ENCODE measurements at places on chromosomes 4 and X.

GRCh38 chrX:28022371-28022770, 41.1 kb upstream of the DCAF8L1 start:
- no peak for DNase-seq

GRCh38 chr4:12116009-12116552, 687.4 kb upstream of the HS3ST1 start:
- no peak for DNase-seq

DNA sequence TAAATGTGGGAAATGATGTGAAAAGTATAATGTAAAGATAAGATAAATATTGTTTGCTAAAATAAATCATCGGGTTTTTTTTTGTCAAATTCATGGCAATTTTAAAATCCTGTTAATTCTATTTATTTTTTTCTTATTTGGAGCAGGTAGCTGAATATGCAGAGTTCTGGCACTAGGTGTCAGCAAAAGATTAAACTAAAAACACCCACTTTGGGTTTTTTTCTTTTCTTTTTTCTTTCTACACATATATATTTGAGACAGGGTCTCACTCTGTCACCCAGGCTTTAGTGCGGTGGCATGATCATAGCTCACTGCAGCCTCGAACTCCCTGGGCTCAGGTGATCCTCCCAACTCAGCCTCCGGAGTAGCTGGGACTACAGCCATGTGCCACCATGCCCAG, 6.9 kb upstream of the RAP2C start:
- no peak for DNase-seq

- DNase-seq = no peak
These were observed 200.3 kb downstream of the AASDH start for GRCh38 chr4:56186808-56187523.

- no peak for DNase-seq
These were observed 95.4 kb upstream of the GPR50 start for GRCh38 chrX:151081016-151081415.

- no peak for DNase-seq
These were observed 671.8 kb upstream of the DIPK2B start for GRCh38 chrX:45872480-45872879.

- no peak for DNase-seq
These were observed 239.7 kb upstream of the FAM241A start for GRCh38 chr4:111905511-111905910.

DNA sequence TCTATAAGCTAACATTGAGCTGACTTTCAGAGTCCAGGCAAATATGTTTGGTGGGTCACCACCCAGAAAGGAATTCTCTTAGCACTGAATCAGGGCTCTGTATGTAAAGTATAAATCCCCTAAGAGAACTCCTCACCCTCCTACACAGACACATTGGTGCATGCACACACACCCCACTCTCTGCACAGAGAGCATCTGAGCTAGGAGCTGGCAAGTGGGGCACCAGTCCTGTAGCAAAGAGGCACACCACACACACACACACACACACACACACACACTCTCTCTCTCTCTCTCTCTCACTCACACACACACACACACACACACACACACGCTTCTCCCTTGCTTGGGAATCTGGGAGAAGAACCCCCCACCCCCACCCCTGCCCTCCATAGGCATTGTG, 3.2 kb downstream of the SLITRK2 start:
- no peak for DNase-seq

DNA sequence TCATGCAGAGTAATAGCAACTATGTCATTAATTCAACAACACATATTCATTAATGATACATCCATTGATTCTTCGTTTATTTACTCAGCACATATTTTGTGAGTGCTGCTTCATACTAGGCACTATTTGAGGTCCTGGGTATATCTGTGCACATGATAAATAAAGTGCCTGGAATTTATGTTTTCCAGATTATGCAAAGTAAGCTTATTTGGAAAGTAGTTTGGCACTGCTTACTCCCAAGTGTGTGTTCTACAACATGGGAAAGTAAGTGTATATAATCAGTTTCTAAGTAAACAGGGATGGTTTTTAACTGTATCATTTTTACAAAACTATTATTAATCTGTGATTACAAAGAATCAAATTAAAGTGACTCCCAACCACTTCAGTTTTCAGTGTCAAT, 16.8 kb upstream of the EPGN start:
- no peak for DNase-seq

DNA sequence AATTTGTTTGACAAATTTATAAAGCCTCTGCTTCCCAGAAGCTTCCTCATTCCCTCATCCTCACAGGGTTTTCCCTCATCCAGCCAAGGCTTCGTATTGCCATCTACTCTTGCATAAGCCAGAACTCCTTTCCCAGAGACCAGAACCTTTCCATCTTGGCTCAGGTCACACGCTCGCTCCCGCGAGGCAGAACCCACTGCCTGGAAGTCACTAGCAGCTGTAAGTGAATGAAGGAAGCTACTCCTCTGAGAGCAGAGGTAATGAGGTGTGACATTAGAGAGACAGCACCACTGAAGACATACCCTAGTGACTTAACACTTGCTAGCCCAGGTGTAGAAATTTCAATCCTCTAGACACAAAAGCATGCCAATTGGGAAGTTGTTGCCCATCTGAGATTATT, 52.5 kb downstream of the LHFPL1 start:
- DNase-seq = no peak

GRCh38 chr4:155582971-155583437, 83.6 kb upstream of the GUCY1A1 start:
- peak; percentile 70 for DNase-seq

- no peak for DNase-seq
These were observed 80.3 kb downstream of the BANK1 start for GRCh38 chr4:101870874-101871273.

DNA sequence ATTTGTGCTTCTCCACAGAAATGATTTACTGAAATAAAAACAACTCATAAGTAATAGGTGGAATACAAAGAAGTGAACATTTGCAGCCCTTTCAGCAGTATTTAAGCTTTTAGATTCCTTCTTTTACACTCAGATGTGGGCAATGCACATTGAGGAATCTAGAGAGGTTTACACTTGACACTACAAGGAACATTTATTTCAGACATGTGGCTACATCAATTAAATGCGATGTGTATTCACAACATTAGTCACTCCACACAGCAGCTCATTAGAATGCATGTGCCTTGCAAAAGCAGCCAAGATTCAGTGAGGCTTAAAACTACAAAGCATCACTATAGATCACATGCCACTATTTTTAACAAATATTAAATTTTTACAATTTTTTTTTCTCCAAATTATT, 480.7 kb downstream of the INPP4B start:
- DNase-seq = peak; percentile 95

DNA sequence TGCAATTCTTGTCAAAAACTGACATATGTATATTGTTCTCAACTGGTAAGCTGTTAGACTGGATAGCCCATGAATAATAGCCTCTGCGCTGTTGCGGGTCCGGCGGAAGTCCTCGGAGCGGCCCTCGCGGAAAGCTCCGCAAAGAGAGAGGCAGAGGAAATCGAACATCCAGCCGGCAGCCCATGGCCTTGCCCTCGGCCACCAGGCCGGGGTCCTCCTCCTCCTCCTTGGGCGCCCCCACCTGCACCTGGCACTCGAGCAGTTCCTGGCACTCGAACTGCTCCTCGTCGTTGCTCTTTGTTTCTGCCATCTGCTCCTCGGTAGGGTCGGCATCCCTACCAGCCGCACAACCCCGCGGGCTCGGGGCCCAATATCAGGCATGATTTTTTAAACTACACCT, 1176.3 kb downstream of the PCDH18 start:
- no peak for DNase-seq

DNA sequence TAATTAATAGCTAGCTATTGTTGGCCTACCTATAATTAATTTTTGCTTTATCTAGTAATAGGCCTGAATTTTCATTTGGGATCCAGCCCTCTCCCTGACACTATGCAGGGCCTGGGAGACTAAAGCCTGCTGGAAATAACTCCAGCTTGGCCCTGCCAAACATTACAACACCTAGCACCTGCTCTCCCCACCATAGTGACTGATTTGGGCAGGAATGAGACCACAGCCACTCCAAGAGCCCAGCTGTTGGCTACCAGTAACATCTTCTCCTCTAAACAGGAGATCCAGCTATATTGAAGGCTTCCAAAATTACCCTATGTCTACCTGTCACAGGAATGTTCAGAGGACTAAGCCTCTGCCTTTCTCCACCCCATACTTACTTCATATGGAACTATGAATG, 225.1 kb downstream of the IDS start:
- no peak for DNase-seq

GRCh38 chr4:1614854-1615595, 69.1 kb downstream of the FAM53A start:
- DNase-seq = no peak

DNA sequence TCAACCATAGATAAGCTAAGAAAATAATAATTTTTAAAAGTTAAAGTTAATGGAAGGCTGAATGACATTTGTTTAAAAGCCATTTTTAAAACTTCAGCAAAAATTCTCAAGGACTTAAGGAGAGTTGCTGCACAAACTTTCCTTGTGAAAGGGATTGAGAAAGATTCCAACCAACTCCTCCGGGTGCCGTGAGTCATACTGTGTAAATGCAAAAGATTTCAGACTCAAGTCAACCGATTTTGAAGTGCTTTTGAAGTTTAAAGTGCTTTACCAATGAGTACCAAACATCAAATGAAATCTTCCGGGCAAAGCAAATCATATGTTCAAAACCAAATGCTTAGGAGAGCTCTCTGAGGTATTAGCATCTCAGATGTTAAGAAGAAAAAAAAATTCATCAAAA, 31.4 kb downstream of the VCX2 start:
- peak; percentile 86 for DNase-seq

DNA sequence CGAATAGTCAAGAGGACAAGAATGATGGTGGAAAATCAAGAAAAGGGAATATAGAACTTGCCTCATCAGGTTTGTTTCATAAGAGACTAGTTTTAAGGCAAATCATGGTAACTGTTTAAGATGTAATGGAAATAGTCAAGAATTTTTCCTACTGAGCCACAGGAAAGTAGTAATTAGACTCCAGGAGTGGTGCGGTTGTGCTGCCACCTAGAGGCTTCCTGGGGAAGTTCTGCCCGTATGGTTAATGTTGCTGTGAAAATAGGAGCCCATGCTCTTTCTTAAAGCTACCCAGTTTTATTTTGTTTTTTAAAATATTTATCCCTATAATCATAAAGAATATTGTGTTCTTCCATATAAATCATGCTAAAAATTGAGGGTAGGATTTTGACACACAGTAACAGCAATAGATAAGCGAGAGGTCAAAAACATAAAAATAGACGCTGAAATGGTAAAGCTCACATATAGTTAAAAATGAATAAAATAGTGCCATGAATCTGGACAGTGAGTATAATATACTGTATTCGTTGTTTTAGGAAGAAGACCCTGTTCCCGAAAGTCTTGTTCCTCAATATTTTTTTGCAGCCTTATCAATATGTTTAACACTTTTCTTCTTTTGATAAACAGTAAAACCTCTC, 87.0 kb downstream of the PHOX2B start:
- DNase-seq = no peak

DNA sequence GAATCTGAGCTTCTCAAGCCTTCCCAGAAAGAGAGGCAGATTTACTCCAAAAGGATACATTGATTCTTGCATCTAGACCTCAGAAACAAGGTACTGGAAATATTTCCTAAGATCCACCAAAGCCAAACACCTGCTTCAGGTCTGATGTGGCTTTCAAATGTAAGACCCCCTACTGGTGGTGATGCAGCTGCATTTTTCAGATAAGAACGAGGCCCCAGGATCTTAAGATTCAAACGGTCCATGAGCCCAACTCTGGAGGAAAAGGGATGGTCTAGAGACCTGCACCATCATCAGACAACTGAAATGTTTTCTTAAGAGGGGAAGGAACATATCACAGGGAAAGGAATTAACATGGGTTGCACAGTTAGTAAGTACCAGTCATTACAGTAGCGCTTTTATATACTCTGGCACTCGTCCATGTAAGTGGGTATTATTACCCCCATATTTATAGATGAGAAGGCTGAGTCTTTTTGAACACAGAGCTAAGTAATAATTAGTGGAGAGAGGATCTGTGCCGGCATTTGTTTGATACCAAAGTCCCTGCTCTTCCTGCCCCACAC, 73.7 kb downstream of the LEF1 start:
- DNase-seq = no peak

DNA sequence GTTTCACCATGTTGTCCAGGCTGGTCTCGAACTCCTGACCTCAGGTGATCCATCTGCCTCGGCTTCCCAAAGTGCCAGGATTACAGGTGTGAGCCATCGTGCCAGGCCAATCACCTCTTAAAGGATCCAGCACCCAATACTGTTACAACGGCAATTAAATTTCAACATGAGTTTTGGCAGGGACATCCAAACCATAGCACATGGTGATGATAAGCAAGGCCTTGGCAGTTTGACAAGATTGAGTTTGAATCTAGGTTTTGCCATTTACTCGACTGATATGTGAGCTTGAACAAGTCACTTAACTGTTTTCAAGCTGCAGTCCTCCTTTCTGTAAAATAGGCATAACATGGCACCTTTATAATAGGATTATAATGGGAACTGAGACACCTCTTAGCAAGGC, 84.1 kb downstream of the GPR82 start:
- no peak for DNase-seq

DNA sequence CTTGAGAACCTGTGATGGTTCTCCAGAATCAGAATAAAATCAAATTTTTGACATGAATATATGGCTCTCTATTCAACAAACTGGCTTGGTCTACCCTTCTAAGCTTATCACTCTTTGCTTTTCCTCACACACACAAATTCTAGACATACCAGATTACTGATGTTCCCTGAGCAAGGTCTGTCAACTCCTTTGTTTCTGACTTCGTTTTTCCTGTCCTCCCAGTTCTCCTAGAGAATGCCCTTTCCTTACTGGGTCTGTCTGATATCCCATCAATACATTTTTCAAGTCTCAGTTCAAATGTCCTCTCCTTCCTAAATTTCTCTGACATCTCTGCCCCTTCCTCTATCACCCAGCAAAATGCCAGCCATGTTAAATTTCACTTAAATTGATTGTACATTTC, 202.1 kb upstream of the IGFBP7 start:
- no peak for DNase-seq

- peak; percentile 6 for DNase-seq
These were observed 278.0 kb downstream of the ANK2 start for GRCh38 chr4:113327494-113327893.

Data from retinal pigment epithelial cell (primary cell).